ENCODE measurements at places on chromosomes 11 and 22.

GRCh38 chr22:46664301-46664855 is 44.2 kb downstream of the GRAMD4 start:
- no peak for DNase-seq

DNA sequence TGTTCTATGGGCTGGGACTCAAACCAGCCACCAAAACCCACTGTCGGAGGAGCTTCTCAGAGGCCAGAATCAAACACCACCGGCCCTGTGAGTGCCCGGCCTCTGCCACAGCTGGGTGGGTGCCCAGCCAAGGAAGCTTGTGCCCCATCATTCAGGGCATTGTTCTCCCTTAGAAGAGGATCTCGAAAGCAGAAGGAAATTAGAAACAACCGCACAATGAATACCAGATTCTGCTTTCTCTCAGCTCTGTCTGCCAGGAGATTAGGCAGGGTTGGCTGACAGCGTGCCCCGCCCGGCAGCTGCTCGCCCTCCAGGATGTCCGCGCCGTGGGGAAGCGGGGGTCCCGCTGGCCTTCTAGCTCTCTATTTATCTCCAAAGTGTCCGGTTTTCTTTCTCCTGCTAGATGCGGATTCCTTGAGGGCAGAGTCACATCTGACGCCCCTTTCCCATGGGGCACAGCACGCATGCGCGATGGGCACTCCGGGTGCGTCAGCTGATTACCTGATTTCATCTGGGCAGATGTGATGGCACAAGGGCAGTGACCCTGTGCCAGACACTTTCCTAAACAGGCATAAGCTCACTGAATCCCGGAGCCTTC is 25.5 kb downstream of the SCGB1A1 start:
- no peak for DNase-seq

DNA sequence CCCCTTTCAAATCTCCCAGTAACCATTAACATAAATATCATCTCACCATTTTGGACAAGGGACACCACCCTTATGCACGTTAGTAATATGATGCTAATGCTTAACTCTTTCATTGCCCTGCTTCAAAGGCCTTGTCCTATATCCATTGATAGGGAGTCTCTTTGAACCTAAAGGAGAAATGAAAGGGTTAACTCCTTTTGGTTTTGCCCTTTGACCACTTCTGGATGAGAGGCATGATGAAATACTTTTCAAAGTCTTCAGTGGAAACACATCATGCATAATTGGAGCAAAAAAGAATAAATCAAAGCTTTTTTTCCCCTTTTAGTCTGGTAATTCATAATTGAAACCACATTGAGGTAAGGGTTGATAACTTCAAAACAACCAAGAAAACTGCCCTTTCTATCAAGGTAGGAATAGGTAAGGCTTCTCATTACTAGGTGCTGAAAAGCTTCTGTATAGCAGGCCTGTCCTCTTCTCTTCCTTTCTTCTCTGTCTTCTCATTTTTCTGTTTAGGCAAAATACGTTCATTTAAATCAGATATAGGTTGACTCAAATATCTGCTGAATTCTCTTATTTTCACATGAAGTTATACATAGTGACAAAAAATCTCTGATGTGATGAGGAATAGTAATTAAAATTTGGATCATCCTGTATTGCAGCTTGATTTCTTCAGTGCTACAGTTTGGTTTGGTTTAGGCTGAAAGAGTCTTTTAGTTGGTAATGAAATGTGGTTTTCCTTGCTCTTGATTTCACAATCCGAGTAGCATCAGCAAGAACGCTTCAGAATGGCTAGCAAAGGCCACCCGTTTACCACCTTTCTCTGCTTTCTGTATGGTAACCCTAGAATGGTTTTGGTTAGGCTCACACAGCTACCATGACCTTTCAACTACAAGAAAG is 94.8 kb downstream of the EXT2 start:
- no peak for DNase-seq

DNA sequence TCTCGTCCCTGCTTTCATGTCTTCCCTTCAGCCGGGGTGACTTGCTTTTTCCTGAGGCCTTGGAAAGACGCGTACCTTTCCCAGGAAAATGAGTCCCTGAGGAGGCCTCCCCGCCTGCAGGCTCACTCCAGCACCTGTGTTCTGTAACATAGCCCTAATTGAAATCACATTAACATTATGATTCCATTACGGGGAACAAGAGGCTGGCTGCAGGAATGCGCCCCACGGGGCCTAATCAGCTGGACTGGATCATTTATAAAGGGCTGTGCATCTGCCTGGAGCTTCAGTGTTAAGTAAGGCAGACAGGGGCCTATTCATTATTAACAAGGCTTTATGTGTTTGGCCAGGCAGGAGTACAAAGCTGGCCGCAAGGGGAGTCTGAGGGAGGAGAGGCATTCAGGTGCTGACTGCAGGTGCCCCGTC is 41.9 kb upstream of the TSPAN18 start:
- no peak for DNase-seq

DNA sequence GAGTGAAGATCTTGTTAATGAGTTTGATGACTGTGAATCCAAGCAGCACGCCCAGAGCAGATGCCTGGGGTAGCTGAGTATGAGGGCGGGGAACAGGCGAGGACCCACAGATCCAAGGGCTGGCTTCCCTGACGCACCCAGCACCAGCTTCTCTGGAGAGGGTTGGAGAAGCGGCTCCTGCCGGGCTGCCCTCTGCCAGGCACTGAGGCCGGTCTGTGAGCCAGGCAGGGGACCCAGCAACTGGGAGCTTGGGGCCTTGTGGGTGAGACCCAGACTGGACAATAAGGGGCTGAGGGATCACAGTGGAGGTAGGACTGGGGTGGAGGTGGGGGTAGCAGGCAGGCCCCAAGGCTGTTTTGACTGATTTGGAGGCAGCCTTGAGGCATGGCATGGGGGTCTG is 8.6 kb upstream of the SYT12 start:
- no peak for DNase-seq

GRCh38 chr11:125662689-125663088 is 18.0 kb downstream of the ACRV1 start:
- DNase-seq: no peak

- no peak for DNase-seq
These were observed 185.4 kb upstream of the GUCY1A2 start for GRCh38 chr11:107203656-107204055.

GRCh38 chr22:19974268-19974861 is 32.7 kb upstream of the TXNRD2 start:
- no peak for DNase-seq

DNA sequence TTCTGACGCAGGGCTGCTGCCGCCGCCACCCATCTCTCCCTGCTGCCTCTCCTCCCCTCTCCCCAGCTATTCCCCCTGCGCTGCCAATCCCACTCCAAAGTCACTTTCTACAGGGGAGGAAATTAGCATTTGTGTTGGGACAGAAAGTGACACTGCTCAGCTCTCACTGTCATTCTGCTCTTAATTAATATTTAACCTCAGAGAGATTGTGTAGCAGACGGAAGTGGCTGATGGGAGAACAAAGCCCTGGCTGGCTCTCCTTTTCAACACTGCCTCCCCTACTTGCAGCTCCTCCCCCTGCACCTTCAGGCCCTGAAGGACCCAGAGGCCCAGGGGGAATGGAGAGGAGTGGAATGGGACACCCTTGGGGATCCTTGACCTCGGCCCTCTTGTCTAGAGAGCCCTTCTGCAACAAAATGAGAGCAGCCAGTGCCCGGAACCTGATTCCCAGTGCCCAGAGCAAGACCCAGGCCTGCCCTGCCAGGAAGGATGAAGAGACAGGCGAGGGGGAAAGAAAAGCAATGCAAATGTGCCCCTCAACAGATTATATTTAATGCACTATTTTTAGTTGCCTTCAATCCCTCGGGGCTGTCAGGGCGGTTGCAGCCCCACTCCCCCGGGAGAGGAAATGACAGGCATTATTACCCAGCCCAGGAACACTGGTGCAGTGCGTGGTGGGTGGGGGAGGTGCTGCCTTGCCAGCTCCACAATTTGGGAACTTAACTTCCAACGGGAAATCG is 14.6 kb upstream of the NRGN start:
- no peak for DNase-seq

DNA sequence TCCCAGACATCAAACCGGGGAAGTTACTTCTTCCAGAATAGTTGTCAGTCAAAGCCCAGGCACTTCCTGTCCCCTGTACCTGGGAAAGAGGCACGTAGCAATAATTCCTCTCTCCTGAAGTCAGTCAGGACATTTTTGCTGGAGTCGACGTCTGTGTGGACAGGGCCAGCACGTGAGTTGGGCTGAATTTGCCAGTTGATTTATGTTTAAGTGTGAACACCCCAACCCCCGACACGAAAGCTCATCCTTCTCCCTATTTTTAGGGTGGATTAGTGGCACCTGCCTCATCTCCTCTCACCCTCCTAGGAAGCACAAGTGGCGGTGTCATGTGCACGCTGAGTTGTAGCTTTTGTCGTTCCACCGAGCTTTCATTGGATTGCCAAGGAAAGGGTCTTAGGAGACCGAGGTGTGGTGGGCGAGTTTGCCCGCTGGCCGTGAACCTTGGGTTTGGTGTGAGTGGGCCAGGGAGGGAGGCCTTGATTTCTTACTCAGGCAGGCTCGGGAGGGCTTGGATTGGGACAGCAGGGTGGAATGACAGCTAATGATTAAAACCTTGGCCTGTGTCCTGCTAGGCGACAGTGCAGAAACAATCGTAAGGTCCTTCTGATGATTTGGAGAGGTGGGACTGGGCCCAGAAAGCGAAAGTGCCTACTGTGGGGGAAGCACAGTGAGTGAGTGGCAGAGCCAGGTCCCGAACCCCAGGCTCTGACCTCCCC is 87.0 kb upstream of the CRYBB3 start:
- DNase-seq: no peak

DNA sequence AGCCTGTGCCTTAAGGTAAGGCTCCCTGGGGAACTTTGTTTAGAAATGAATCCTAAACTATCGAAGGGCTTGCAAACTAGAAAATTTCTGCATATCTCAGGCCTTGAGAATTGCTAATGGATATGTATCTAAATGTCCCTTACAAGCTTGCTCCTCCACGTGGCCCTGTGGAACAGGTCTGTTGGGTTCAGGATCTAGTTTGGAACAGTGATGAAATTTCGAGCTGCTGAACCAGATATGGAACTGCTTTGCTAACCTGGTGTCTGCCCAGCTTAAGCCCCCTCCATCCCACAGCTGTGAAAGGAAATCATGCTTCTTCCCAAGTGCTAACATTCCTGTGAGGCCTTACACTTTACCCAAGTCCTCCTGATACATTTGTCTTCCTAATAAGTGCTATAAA is 11.6 kb downstream of the SREBF2 start:
- no peak for DNase-seq

GRCh38 chr11:67178421-67178820 is 59.4 kb downstream of the KDM2A start:
- no peak for DNase-seq

DNA sequence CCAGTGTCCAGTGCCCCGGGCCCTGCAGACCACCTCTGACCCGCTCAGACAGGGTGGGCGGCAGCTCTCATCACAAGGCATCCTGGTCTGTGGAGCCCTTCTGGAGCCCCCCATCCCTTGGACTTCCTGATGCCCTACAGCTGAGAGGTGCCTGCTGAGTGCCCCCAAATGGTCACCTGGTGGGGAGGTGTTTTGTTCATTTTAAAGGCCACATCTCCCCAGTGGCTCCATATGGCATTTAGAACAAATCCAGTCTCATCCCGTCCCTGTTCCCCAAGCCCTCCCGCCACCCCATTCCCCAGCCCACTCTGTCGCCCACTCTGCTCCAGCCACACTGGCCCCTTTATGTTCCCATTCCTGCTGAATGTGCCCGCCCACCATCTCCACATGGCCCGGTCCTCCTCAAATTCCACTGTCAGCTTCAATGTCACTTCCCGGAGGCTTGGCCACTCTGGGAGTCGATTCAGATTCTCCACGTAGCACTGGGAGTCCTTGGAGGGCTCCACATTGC is 32.8 kb downstream of the OSBPL5 start:
- DNase-seq: no peak

GRCh38 chr11:34425360-34425759 is 13.4 kb upstream of the CAT start:
- DNase-seq: no peak

DNA sequence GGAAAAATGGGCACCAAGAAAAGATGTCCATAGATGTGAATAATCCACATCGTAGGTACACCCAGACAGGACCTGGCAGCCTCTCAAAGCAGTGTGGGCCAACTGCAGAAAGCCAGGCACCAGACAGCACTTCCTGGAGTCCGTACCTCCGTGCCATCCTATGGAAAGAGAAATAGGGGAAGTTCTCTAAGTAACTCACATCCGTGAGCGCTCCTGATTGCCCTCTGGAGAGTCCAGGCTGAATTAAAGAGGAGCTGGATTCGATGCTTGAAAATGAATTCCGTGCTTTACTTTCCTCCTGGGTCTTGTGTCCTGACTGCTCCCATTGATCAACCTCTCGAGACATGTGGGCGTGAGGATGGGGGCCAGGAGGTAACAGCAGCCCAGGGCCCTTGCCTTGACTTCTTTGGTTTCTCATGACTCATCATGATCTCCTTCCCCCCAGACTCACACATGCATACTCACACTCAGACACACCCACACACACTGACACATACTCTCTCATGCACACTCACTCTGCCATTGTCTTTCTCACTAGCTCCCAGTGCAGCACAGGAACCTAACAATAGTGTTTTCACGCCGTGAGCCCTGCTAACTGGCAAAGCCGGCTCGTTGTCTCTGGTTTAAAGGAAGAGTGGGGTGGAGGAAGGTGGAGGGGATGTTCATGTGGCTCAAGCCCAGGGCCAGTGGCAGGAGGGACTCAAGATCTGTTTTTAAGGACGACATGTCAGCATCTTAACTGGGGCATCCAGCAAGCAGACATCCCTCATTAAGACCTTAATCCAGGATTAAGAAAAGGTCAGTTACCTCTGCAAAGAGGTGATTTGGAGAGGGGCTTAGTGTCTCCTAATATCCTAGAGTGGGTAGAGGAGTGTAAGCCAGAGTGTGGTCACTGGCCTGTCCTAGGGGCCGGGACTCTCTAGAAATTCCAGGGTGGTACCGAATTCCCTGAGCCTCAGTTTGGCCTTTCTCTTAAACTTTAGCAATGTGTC is 104.2 kb downstream of the SCN3B start:
- no peak for DNase-seq

GRCh38 chr11:131190446-131190845 is 180.0 kb upstream of the NTM start:
- DNase-seq: no peak

GRCh38 chr11:70036971-70037882 is 40.9 kb upstream of the ANO1 start:
- no peak for DNase-seq

DNA sequence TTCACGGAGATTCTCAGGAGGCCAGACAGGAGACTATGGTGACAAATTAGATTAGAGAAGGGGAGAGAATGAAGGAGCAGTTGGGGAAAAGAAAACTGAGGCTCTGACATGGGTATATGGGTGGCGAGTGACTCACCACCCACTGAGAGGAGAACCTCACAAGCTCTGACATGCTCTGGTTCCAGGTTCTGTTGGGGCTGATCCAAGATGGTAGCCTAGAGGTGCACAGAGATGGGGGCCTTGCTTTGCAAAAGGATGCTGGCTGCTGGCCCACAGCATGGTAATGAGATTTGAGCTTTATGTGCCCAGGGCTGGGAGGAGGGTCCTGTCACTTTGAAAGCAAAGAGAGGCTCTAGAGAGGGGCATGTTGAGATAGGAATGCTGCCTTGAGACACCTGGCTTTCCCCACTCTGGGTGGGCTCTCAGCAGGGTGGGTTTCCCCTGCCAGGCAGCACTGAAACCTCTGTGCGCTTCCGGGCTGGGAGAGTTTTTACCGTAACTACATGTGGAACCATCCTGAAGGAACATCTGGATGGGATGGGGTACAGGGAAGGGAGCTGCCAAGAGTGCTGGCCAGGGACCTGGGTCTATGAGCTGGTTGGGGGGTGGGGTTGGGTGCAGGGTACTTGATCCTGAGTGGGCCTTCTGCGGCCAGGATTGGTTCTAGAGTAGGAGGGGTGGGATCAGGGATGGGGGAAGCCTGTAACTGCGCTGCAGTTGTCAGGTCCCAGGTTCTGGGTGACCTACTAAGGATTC is 1.2 kb upstream of the GRK2 start:
- DNase-seq: no peak

- no peak for DNase-seq
These were observed 94.1 kb upstream of the LIN7C start for GRCh38 chr11:27600656-27601055.

Measured in BJ (cell line).